Esophagus mucosa (tissue), 1 donor: ENCODE measurements at places on chromosomes 12 and 14. TPM values are rescaled to one million over a fixed set of nuclear protein-coding genes. Genes with fewer than 3 reads are reported as not detected.
A peak's percentile ranks its signal among the peaks of the same experiment; 100 is the strongest.

- ATAC-seq, result peak; percentile 85
Observed at GRCh38 chr14:32468955-32469354, 139.9 kb downstream of the AKAP6 start.

- ATAC-seq, result peak; percentile 47
Observed at GRCh38 chr12:6208130-6208529, 7.9 kb downstream of the CD9 start.

DNA sequence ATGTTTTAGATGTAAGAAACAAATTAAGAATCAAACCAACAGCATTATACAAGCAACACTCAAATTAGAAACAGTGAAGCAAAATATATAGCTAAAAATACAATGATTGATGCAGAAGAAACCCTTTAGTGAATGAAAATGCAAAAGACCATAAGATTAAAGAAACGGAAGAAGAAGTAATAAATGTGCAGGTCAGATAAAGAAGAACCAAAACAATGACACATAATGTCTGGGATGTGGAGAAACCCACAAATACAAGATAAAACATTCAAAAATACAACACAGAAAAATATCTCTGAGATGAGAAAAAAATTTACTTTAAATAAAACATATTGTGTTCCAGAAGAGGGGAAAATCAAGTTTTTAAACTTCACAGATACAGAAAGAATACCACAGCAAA lies 73.4 kb upstream of the AVPR1A start:
- no peak for ATAC-seq

- ATAC-seq, result peak; percentile 69
Observed at GRCh38 chr12:7219599-7220243, 30.2 kb downstream of the PEX5 start.

- no peak for ATAC-seq
Observed at GRCh38 chr14:34277191-34277590, 184.8 kb downstream of the SPTSSA start.

The KRT74 gene
- 0.12 TPM for total RNA-seq

The CDKN1B gene
- total RNA-seq, result 20.4 TPM

The ASIC1 gene
- 2.1 TPM for total RNA-seq

The LRFN5 gene
- total RNA-seq, result 0.20 TPM

The CLEC6A gene
- not detected for total RNA-seq
